ENCODE measurements at places on chromosomes 2 and 18. TPM values are rescaled to one million over a fixed set of nuclear protein-coding genes. Genes with fewer than 3 reads are reported as not detected.
A peak's percentile ranks its signal among the peaks of the same experiment; 100 is the strongest.

DNA sequence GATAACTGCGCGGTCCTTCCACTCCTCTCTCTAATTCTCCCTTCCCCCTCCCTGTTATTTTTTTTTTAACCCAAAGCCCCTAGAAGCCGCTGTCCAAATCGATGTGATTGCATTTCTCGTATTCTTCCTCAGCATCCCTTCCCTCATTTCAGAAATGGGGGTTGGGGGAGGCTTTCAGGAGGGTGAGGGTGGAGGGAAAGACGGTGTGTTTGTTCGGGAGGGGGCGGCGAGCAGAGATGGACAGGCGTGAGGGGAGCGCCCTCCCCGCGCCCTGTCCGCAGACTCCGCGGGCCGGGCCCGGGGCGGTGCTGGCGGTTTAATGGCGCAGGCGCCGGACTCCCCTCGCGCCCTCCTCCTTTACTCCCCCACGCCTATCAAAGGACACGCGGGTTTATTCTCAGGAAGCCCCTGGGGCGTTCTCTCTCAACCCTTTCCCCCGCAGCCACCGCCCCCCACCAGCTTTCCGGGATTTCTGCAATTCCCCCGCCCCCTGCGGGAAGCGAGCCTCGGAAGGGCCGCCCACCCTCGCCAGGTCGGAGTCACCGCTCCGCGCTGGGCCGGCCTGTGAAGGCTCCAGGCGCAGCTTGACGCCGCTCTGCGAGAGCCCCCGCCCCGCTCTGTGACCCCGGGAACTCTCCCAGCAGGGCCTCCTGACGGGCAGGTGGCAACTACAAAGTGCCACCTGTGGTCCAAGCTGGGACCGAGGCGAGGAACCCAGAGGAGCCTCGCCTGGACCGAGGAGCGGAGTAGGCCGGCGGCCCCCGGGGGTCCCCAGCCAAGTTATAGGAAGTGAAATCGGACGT, 981 bp downstream of the ST8SIA3 start:
- no peak for DNase-seq

The LOXL3 gene
- 12.4 TPM for total RNA-seq

The NYAP2 gene
- not detected for total RNA-seq

The OBSL1 gene
- 68.6 TPM for total RNA-seq

The DCDC2C gene
- total RNA-seq: not detected

DNA sequence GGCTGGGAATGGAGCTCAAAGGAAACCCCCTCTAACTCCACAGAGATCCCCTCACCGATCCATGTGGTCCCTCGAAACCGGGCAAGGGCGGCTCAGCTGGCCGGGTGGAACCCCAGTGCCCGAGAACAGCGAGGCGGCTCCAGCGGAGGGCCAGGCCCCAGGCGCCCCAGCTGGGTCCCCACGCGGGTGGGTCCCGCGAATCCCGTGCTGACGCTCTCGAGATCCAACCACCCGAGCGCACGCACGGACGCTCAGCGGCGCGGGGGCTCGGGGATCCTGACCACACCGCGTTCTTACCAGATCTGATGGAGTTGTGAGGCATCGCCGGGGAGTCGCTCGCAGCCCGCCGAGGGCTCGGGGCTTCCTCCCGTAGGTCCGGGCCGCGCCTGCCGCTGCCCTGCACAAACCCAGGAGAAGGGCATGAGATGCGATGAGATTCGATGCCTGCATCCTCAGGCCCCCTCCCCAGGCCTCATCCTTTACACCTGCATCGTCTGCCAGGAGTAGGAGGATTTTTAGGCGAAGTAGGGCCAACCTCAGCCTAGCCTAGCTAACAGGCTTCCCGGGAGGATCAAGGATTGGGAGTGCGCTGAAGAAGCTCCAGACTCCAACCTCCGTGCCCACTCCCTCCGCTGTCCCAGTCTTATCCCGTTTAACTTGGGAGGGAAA, 514 bp downstream of the PAX8 start:
- no peak for DNase-seq

GRCh38 chr2:41024816-41025215, 572.9 kb upstream of the SLC8A1 start:
- DNase-seq: no peak

DNA sequence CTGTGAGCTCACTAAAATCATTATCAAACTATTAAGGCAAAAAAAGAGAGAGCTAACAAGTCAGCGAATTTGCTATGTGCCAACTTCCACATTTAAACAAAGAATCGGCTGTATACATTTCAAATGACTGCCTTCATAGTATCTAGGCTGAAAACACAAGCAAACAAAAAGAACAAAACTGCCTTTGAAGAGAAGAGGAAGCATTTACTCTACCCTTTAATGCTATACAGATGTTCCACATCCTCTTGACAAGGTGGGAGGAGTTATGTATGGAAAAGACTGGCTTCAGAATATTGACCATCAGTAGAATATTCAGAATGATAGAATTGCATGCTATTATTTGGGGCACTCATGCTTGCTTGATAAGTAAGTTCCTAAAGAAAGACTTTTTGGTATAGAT, 741.7 kb downstream of the PLCL1 start:
- DNase-seq: no peak

GRCh38 chr18:55863876-55864275, 275.9 kb upstream of the TCF4 start:
- no peak for DNase-seq

DNA sequence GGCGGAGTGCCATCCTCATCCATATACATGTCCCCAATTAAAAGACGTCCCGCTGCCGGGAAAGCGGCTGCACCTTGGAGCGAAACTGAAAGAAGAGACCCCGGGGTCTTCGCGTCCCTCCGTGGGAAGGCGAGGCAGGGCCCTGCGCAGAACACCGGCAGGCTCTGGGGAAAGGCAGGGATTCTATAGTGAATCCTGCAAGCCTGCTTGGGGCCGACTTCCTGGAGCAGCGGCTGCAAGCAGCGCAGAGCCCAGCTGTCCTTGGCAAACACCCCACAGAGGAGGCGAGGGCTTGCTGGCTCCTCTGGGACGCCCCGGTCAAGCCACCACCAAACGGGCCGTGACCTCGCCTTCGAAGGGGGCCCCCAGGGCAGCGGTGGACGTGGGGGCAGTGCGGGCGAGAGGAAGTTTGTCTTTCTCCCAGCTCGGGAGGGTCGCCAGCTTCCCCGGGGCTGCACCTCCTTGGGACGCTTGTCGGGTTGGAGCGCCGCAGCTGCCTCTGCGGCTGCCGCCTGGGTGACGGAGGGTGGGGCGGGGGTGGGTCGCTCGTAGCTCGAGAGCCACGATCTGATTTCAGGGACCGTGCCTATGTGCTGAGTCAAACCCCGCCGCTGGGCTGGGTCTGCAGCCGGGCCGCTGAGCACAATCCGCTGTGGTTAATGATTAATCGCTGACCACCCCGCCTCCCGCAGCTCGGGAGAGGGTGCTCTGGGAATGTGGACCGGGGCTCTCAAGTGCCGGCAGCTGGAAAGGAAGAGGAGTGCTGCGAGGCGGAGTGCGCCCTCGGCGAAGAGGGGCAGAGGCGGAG, 486 bp upstream of the GPR39 start:
- peak; percentile 40 for DNase-seq

The SMYD1 gene
- total RNA-seq: not detected

The APOB gene
- 6.6 TPM for total RNA-seq

DNA sequence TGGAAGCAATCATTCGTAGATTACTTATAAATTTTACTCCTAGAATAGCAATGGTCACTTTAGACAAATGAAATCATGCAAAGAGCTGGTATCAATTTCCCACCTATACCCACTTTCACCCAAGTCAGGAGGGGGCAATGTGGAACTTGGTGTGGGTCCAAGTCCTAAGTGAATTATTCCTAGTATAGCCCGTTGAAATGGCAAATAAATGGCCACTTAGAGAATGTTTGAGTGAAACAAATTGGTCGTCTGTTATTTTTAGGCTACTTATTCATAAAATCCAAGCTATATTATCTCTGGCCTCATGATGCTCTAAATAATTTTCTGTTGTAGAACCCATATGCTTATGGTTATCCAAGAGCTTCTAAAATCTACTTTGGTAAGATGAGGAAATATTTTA, 98.1 kb downstream of the MYO3B start:
- no peak for DNase-seq

- DNase-seq: no peak
Measured at GRCh38 chr2:44139741-44140140, 28.9 kb upstream of the PPM1B start.

DNA sequence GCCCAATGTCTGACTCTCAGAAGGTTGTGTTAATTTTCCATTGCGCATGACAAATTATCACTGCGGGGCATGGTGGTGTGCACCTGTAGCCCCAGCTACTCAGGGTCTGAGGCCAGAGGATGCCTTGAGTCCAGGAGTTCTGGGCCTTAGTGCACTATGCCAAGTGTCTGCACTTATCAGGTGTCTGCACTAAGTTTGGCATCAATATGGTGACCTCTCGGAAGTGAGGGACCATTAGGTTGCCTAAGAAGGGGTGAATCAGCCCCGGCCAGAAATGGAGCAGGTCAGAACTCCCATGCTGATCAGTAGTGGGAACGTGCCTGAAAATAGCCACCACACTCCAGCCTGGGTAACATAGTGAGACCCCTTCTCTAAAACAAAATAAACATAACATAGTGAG, 61.7 kb upstream of the ZNF532 start:
- DNase-seq: no peak

The NABP1 gene
- 140 TPM for total RNA-seq

DNA sequence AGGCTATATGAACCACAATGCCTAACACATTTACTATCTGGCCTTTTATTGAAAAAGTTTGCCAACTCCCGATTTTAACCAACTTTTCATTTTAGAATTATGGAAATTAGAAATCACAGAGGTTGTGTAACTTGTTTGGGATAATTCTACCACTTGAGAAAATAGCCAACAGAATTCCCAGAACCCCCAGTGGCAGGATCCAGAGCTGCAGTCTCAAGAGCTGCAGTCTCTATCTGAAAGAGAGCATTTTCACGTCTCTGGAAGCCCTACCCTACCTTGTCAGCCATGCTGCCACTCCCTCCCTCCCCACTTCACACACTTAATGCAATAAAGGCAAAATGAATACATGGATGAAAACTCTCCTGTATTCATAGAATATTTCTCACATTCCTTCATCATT, 23.4 kb upstream of the TSPYL6 start:
- DNase-seq: no peak

- DNase-seq: no peak
Measured at GRCh38 chr2:171411214-171411613, 22.6 kb downstream of the METTL8 start.

DNA sequence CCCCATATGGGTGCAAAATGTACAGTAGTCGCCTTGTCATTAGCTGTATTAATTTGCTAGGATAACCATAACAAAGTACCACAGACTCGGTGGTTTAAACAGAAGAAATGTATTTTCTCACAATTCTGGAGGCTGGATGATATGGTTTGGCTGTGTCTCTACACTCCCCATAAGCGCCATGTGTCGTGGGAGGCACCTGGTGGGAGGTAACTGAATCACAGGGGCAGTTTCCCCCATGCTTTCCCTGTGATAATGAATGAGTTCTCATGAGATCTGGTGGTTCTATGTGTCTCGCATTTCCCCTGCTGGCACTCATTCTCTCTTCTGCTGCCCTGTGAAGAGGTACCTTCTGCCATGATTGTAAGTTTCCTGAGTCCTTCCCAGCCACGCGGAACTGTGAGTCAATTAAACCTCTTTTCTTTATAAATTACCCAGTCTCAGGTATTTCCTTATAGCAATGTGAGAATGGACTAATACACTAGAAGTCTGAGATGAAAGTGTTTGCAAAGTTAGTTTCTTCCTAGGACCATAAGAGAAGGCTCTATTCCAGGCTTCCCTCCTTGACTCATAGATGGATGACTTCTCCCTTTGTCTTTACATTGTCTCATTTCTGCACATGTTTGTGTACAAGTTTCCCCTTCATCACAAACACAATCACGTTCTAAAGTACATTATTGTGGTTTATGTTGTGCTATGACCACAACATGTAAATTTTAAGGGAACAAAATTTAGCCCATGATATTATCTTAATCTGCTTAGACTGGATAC, 1442.6 kb downstream of the SUCLG1 start:
- no peak for DNase-seq

The GALNT3 gene
- 2.1 TPM for total RNA-seq

- DNase-seq: no peak
Measured at GRCh38 chr2:78154586-78154985, 632.4 kb upstream of the LRRTM4 start.

DNA sequence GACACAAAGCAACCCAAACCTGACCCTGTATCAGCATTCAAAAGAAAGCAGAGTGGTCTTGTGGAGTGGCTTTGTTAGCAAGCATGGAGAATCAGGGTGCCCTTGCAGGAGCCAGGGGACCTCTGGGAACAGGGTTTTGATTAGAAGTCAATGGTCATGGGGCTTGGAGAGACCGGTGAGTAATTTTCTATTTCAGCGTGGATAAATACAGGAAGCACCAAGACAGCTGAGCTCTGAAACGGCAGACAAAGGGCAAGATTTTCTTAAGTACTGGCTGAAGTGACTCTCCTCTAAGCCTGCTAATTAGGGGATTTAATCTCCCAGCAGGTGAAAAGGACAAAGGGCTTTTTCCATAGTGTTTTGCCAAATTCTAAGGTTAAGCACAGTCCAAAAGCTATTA, 78.0 kb upstream of the GAREM1 start:
- DNase-seq: no peak

GRCh38 chr2:241776336-241777169, at the start of gene GAL3ST2:
GAL3ST2 (plus strand) TSS chr2:241776822; CDS start chr2:241776956, 134 bp downstream.
- DNase-seq: no peak

The CD8B2 gene
- not detected for total RNA-seq

The RTP5 gene
- 0.96 TPM for total RNA-seq

Measured in omental fat pad (tissue), 4 donors.